ENCODE measurements at places on chromosomes 16 and 17.

GRCh38 chr16:4265676-4266075 is 7.1 kb downstream of the TFAP4 start:
- no peak for DNase-seq

- no peak for DNase-seq
Observed at GRCh38 chr16:88754912-88755744, 29.9 kb downstream of the PIEZO1 start.

DNA sequence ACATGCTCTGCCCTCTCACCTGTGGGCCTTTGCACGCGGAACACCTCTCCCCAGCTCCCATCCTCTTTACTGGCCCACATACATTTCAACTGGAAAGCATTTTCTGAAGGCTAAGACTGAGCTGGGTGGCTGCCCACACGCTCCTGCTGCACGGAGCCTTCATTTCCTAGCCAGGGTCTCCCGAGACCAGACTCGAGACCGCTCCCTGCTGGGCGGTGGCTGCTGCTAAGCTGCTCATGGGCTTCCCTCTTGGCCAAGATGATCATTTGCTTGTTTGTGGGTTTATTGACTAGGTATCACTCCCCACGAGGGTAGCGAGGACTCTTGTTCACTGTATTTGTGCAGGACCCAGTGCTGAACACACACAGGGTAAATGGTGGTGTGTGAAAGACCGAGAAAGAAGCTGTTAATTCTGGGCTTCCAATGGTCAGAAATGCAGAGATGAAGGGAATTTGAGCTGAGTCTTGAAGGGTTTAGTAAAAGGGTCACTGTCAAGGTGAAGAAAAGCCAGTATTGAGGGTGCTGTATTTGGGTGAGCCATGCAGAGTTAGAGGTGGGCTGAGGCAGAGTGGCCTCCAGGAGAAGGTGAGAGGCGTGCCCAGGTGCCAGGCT is 907 bp downstream of the TRAPPC2L start:
- peak; percentile 64 for DNase-seq

GRCh38 chr16:83813823-83814658 is 6.3 kb downstream of the HSBP1 start:
- peak; percentile 22 for DNase-seq

DNA sequence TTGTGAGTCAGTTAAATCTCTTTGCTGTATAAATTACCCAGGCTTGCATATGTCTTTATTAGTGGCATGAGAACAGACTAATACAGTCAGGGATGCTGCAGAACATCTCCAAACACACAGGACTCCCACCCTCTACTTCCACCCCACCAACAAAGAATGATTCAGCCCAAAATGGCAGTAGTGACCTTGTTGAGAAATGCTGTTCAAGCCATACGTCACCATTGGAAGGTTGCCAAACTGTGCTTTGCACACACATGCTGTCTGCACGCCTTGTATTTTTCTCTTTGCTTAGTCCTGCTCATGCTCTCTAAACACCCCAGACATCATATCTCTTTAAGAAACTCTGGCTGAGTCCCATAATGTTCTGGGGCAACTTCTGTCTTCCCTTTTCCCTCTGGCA is 589.6 kb downstream of the WWOX start:
- no peak for DNase-seq

- DNase-seq, result no peak
Observed at GRCh38 chr16:17917316-17918019, 419.1 kb downstream of the NPIPA8 start.

- no peak for DNase-seq
Observed at GRCh38 chr16:14497245-14498082, 132.6 kb downstream of the PARN start.

DNA sequence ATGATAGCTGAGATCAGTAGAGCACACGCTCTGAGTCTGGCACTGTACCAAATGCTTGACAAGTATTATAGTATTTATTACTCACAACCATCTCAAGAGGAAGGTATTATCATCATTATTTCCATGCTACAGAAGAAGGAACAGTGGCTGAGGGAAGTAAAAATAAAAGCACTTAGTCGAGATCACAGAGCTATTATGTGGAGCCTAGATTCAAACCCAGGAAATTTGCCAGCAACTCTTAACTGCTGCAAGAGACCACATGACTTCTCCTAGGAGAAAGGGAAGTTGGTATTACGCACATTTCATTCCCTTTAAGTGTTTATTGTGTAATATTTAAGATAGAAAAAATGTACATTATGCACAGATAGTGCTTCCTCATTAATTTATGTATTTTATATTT is 1.0 kb upstream of the RHOT1 start:
- no peak for DNase-seq

- no peak for DNase-seq
Observed at GRCh38 chr17:80191865-80192661, 22.2 kb downstream of the CARD14 start.

DNA sequence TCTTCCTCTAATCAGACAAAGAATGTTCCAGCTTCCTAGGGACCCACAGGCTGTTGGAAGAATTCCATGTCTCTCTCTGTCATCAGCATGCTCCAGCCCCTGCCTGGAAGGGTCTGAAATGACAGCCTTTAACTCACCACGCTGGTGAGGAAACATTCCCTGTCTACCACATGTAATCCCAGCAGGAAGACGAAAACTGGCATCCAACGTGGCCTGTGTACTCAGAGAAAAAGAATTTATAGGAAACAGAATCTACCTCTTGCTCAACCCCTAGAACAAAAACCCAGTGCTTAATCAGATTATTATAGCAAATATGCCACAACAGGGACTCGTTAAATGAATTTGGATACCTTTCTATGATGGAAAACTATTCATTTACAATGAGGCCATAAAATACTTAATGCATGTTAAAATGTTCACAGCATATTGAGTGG is 147.3 kb upstream of the FOXF1 start:
- no peak for DNase-seq

GRCh38 chr16:56334761-56335160 is 90.6 kb downstream of the AMFR start:
- DNase-seq, result no peak

- DNase-seq, result no peak
Observed at GRCh38 chr16:57299009-57299718, 14.7 kb upstream of the PLLP start.

DNA sequence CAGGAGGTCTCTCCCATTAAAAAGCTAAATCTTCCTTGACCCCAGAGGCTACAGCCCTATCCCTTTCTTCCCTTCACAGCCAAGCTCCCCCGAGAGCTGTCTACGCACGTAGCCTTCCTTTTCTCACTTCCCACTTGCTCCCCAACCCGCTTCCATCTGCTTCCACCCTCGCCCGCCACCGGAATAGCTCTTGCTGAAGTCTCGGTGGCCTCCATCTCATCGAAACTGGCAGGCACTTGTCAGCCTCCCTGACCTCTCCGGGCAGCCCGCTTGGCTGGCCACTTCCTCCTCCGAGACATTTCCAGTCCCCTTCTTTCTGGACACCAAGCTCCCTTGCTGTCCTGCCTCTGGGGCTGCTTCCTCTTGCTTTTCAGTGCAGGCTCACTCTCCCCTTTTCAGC is 10.7 kb upstream of the EPOP start:
- DNase-seq, result no peak

GRCh38 chr17:60392845-60393702 is 1.1 kb upstream of the USP32 start:
- no peak for DNase-seq

DNA sequence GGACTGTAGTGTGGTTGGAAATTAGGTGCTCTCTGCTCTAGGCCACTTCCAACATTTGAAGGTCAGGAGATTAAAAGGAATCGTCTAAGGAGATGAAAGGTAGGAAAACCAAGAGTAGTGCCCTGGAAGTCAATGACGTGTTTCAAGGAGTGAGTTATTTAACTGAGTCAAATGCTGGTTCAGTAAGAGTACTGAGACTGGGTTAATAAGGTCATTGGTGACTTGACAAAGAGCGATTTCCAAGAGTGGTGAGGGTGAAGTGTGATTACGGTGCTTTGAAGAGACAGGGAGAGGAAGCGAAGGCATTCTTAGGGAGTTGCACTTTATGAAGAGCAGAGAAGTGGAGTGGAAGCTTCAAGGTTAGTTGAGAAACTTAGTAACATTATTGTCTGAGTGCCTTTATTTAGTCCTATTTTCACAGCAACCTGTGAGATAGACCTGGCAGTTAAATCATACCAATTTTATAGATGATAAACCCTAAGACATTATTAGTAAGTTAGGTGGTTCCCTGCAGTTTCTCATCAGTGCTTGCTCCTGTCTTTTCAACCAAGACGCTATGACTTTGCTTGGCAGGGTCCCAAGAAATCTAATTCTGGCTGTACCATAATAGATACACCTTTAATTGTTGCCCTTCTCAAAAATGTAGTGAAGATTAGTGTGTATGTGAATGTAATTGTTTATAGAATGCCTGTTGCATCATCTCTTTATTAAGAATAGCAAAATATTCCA is 5.9 kb downstream of the ZNF207 start:
- no peak for DNase-seq

DNA sequence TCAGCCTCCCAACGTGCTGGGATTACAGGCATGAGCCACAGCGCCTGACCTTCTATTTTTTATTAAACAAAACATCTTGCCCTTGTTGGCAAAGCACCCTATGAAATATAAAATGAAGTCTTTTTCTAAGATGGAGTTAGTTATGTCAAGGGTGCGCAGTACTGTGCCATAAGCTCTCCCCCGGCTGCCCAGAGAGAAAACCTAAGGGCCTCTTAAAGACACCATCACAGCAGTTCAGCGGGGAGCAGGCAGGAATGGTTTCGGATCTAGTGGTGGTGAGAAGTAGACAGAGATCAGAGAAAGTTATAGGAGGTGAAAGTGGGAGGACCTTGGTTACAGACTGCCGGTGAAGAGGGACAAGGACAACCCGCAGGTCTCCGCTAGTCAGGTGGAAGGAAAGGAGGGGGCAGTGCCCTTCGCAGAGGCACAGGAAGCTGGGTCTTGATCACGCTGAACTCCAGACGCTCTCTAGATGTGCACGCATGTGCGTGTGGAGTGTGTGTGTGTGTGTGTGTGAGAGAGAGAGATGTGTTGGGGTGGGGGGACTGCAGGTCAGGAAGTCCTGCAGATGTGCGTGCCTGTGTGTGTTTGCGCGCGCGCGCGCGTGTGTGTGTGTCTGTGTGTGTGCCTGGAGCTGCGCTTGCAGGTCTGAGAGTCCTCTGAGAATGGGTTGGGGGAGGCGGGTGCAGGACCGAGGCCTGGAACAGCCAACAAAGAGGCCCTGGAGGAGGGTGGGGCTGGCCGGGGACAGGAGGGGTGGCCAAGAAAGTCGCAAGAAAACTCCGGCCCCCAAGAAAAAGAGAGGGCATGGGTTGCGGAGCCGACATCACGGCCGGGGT is 748 bp upstream of the CMTM3 start:
- DNase-seq, result peak; percentile 57

DNA sequence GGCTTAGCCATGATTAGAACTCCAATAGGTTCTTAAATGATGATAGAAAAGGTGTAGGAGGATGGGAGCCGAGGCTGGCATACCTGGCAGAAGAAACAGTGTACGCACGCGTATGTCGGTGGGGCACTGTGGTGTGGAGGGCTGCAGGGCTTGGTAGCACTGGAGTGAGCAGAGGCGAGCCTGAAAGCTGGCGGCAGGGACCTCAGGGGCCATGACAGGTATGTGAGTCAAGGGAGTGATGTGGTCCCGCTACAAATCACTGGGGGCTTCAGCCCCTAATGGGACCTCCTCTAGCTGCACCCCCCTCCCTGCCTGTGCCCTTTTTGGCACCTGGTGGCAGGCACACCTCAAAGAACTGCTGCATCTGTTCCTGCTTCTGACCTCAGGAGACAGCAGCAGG is 67.3 kb downstream of the RAI1 start:
- DNase-seq, result no peak

DNA sequence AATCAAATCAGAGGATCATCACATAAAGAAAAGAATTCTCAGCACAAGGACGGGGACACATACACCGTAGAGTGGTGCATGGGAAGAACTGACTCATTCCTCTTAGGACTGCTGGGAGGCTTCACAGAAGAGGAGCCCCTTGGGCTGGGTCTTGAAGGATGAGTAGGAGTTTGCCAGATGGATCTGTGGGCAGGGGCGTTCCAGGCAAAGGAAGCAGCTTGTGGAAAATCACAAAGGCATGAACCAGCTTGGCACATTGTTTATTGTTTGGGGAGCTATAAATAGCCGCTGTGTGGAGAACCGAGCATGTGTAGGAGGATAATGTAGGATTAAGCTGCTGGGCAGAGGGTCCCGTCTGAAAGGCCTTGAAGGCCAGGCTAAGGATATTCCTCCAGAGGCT is 5.1 kb upstream of the SLC16A11 start:
- DNase-seq, result no peak
